Islet precursor cell (in vitro differentiated cells): ENCODE measurements at places on chromosomes 12 and 14.
A peak's percentile ranks its signal among the peaks of the same experiment; 100 is the strongest.

GRCh38 chr12:57066245-57066644 lies 12.3 kb downstream of the NEMP1 start:
- DNase-seq, result peak; percentile 19

GRCh38 chr14:81450100-81450531 lies 50.0 kb upstream of the STON2 start:
- DNase-seq, result peak; percentile 90

GRCh38 chr12:13200841-13201240 lies 4.3 kb downstream of the EMP1 start:
- no peak for DNase-seq

GRCh38 chr12:39813776-39814175 lies 194.2 kb upstream of the ABCD2 start:
- no peak for DNase-seq

GRCh38 chr12:55738123-55739024 lies 4.5 kb upstream of the GDF11 start:
- peak; percentile 97 for DNase-seq

GRCh38 chr14:70789361-70789760 lies 20.0 kb downstream of the MAP3K9 start:
- DNase-seq, result no peak

DNA sequence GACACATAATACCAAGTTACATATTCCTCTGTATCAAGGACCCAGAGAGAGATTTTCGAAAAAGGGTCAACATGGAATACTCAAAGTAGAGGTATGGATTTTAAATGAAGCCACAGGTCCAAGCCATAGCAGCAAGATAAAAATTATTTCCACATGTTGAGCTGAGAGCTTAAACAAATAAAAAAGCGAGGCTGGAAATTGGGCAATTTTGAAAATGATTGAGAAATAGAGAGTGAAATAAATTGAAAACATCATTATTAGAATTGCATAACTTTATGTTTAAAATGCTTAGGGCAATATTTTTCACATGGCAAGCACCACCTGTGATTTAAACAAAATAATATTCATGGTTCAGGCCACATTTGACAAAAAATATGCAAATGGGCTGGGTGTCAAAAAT lies 1251.0 kb upstream of the USP15 start:
- no peak for DNase-seq

- DNase-seq, result no peak
Measured at GRCh38 chr12:130547480-130548155, 168.5 kb downstream of the RIMBP2 start.

GRCh38 chr14:88950069-88950468 lies 125.6 kb downstream of the TTC8 start:
- no peak for DNase-seq

- no peak for DNase-seq
Measured at GRCh38 chr12:52446367-52447045, 5.4 kb downstream of the KRT6B start.

GRCh38 chr14:37596790-37597472 lies 1.5 kb downstream of the TTC6 start:
- no peak for DNase-seq

DNA sequence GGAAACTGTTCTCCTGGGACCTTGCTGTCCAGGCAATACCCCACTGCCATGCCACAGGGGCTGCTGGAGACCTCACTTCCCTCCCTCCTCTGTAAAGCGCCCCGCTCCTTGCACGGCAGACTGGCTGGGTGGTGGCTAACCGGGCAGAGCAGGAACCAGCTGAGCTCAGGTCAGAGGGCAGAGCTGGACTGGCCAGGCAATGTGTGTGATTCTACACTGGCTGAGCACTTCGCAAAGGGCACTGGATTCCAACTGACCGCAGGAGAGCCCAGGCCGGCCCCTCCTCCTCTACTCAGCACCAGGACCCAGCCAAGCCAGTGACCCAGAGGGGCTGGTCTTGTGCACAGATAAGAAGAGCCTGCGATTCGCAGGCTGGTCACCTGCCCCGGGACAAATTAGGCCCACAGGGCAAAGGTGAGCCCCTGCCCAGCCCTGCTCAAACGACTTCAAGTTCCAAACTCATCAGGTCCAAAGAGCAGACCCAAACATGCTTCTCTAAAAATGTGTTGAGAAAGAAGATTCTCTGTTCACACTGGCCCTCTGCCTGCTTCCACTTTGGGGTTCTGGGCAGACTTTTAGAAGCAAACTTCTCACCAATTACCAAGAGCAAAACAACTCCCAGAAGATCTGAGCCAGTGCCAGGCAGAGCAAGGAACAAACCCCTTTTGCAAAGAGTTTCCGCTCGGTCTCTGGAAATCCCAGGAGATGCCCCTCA lies 54.9 kb upstream of the DIO3 start:
- no peak for DNase-seq

DNA sequence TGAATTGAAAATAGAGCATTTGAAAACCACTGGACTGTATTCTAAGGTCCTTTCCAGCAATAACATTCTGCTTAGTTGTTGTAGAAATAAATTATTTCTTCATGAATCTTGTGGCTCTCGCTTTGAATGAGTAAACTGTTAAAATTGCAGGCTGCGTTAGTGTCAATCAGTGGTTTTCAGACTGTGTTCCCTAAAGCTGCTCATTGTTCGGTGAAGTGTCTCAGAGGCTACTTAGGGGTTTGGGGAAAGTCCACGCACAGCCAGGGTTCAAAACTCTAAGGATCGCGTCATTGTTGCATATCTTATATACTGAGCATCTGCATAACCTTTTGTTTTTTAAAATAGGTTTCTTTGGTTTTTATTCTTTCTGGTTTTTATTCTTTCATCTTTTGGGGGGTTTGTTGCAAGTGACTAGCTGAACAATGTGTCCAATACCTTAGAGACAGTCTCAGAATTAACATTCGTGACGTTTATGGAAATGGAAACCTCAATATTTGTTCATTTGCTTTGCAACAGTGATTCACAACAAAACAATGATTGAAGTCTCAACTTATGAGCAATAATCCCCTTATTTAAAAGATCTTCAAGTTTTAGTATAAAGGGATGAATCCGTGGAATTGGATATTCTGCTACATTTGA lies 108.1 kb downstream of the TTLL5 start:
- DNase-seq, result no peak

DNA sequence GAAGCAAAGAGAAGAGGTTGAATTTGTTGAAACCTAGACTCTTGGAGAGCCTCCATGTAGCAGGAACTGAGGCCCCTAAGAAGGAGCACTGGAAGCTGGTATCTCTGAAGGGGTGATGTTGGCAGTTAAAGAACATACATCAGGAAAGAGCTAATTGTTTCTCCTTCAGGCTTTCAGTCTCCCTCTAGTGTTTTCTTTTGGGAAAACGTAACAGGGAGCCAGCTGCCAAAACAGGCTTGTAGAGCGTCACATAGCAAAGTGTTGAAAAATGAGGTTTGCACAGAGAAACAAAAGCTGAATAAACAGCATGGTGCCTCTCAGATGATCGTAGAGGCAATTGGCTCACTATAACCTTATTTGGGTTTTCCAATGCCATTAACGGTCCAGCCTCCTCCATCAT lies 46.9 kb upstream of the CAND1 start:
- peak; percentile 62 for DNase-seq
